ENCODE measurements at places on chromosomes 2 and 18. TPM values are rescaled to one million over a fixed set of nuclear protein-coding genes. Genes with fewer than 3 reads are reported as not detected.

The CENPA gene
- total RNA-seq, result 34.5 TPM

DNA sequence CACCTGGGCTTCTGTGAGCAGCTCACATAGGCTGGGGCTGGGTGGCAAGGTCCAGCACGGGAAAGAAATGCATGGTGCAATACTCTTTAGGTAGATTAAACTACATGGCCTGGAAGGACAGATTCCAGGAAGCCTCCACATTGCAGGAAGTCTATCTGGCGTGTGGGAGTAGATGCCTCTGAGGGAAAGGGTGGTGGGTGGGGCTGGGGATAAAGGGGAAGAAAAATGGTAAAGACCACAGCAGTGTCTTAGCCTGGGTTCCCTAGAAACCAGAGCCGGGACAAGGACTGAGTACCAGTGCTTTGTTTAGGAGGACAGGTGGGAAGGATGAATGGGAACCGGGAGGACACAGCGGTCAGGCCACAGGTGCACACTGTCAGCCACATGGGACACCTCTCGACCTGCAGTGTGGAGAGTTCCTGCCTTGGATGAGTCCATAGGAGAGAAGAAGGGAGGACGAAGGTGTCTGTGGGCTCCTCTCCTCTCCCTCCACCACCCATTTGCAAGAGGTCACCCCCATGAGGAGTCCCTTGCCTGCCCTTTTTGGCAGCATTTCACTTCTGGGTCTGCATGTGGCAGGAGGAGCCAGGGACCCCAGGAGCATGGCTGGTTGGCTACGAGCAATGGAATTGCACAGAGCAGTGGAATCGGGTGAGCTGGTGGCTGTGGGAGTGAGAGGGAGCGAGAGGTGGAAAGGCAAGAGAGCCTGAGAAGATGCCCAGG, 91.5 kb upstream of the HS6ST1 start:
- DNase-seq, result no peak

DNA sequence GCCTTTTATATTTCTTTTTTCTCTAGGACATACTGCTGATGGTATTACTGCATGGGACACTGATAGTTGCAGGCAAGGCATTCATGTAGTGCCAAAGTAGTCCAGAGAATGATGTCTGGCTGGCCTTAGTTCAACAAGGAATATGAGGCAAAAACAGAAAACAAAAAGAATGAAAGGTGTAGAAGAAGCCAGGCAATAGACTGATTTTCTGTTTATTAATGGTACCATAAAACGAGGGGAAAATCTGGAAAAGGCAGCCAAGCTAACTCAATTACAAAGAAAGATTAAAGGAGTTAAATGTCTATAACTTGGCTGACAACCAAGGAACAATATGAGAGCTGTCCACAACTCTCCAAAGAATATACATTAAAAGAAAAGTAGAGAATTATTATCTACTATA, 284.9 kb downstream of the ZEB2 start:
- no peak for DNase-seq

- DNase-seq, result no peak
Measured at GRCh38 chr2:28624793-28625701, 126.6 kb upstream of the PPP1CB start.

DNA sequence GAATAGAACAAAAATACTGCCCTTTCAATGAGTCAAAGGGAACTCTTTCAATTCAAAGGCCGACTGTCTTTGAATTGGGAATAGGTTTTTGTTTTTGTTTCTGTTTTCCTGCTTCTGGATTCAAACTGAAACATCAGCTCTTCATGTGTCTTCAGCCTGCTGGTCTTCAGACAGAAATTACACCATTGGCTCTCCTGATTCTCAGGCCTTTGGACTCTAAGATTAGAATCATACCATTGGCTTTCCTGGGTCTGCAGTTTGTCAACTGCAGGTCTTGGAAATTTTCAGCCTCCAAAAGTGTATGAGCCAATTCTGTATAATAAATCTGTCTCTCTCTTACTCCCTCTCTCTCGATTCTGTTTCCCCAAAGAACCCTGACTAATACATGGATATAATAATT, 31.1 kb downstream of the CTLA4 start:
- DNase-seq, result no peak

DNA sequence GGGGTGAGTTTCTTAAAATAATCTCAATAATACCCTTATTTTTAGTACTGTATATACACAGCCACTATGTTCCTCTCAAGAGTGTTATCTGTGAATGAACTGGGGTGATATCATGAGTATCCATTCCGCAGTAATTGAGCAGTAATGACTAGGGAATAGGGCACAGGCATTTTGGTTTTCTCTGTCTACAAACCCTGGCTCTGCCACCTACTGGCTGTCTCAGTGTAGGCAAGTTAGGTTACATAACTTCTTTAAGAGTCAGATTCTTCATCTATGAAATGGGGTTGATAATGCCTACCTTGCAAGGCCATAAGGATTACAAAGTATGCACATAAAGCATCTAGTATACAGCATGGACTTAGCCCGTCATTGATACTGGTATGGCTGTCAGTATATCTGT, 555.8 kb downstream of the NRXN1 start:
- no peak for DNase-seq

DNA sequence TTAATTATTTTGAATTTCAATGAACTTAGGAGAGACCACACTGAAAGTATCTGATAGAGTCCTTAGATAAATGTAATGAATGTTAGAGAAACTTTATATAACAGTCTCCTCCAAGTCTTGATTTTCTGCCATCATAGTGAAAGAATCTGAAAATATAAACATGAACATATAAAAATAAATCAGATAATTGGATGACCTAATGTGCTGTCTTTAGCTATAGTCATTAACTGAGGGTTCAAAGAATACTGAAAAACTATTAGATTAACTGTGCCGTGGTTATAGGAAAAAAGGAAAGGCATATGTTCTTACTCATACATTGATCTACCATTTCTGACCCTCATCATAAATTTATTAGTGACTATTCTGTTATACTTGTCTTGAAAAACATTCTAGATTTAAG, 47.0 kb upstream of the SPAG16 start:
- DNase-seq, result no peak

DNA sequence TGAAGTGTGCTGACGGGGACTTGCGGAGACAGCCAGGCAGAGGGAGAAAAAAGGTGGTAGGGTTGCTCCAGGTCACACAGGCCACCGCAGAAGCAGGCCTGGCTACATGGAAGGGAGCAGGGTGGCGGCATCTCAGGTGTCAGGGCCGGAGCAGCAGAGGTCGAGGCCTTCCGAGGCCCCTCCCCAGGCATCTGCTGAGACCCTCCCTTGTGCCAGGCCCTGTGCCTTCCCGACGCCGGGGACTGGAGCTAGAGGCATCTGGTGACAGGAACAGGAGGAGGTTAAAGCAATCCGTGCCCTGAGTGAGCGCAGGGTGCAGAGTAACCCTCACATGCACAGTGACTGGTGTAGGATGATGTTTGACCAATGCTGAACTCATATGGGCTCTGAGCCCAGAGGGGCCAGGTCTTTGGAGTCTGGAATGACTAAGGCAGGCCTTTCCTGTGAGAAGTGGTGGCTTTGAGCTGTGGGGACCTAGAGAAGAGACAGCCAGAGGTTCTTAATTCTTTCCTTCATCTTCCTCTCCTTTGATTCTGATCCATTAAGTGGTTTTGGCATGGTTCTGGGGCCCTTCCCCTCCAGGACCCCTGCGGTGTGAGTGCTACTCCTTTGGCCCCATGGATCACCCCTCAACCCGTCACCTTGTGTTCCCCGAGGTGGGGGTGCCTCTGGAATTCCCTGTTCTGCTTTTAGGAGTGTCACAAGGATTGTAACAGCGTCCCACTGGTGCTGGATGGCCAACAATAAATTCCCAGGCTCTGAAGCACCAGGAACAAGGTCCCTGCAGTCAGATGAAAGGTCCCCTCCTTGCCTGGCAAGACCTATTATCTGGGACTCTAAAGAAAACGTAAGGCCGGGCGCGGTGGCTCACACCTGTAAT, 72.1 kb downstream of the KLHL29 start:
- no peak for DNase-seq

- no peak for DNase-seq
Measured at GRCh38 chr2:222738809-222739208, 67.4 kb downstream of the MOGAT1 start.

GRCh38 chr2:178257127-178257526, 62.8 kb downstream of the OSBPL6 start:
- DNase-seq, result no peak

The FNDC4 gene
- total RNA-seq, result 14.2 TPM

The PIEZO2 gene
- 17.0 TPM for total RNA-seq

The EDAR gene
- not detected for total RNA-seq

DNA sequence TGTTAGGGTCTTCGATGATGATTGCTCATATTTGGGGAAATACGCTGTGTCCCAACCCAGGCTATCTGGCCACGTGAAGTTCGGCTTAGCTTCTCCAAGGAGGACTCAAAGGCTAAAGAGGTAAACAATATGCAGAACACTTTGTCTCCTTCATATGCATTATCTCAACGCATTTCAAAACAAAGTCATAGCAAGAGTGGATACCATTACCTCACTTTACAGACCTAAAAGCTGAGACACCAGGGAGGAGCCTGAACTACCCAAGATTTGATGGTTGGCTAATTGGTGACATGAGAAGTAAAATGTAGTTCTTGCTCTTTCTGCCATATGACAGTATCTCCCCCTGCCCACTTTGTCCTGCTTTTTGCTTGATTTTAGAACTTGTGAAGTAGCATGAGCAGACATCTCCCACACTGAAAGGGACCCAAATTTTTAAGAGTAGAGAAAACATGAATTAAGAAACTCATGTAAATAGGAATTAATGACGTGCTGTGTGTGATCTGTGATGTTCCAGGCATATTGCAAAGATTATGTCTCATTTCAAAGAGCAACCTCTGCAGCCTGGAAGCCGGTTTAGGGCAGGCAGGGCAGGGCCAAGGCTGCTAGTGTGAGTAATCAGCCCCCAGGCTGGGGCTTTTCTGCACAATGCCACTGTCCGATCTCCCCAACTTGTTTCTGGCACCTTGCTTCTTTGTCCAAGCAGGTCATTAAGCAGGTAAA, 144.5 kb downstream of the BCL11A start:
- DNase-seq, result no peak

DNA sequence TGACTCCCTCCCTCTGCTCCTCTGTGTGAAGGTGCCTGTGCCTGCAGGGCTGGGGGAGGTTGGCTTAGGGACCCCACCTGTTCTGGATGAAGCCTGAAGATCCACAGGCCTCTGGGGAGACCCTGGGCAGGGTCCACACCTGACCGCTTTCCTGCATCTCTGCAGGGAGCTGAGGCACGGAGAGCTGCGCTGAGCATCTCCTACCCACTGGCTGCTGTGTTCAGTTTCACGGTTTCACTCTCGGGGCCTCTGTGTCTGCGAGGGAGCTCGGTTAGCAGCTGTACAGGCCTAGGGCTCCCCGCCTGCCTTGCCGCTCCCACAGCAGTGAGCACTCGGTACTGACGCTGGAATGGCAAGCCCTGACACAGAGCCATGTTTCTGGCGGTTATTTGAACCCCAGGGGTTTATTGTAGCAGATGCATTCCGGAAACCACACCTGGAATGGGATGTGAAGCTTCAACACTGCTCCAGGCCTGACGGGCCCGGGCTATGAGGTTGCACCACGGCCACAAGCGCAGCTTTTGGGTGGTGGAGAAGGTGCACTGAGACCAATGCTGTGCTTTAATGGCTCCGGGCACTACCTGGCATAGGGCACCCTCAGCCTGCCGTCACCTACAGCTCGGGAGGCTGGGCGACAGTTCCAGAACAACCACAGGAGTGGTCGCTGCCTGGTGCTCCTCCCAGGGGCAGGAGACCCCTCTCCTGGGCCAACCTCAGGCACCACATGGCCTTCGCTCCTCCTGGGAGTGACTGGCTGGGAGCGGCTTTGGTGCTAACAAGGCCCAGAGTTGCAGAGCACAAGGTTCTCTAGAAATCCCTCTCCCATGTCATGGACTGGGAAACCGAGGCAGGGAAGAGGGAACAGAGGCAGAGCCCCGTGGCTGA, 257.9 kb downstream of the NDUFA10 start:
- no peak for DNase-seq

DNA sequence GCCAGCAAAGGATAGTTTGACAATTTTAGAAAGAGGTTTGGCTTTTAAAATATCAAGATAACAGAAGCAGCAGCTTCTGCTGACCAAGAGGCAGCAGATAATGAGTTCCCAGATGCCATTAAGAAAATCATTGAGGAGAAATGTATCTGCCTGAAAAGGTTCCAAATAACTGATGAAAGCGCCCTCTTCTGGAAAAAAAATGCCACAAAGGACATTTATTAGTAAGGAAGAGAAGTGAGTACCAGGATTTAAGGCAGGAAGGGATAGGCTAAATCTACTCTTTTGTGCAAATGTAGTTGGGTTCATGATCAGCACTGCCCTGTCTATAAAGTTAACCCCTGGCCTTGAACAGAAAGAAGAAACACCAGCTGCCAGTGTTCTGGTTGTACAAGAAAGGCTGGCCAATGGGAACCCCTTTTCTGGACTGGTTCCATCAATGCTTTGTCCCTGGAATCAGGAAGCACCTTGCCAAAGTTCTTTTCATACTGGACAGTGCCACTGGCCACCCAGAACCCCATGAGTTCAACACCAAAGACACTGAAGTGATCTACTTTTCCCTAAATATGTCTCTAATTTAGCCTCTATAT, 40.6 kb downstream of the DHX57 start:
- DNase-seq, result peak; percentile 25

The FKBP7 gene
- 28.3 TPM for total RNA-seq

DNA sequence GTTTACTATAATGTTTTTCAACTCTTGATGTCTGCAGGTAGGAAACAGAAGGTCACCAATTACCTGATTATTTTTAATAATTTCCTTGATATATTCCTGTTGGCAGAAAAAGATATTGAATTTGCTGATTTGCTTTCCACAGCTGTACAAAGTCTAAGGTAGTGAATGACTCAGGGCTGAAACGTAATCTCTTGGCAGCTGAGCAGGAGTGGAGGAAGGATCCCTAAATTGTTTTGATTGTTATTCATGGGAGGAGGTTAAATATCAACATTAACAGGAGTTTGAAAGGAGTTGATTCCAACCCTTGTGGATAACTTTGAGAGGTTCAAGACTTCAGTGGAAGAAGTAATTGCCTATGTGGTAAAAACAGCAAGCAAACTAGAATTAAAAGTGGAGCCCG, 345.2 kb upstream of the SLC8A1 start:
- DNase-seq, result no peak

The REG3A gene
- not detected for total RNA-seq
